ENCODE measurements at places on chromosomes 4 and X.

- no peak for DNase-seq
Observed at GRCh38 chr4:46316215-46316614, 73.7 kb downstream of the GABRA2 start.

DNA sequence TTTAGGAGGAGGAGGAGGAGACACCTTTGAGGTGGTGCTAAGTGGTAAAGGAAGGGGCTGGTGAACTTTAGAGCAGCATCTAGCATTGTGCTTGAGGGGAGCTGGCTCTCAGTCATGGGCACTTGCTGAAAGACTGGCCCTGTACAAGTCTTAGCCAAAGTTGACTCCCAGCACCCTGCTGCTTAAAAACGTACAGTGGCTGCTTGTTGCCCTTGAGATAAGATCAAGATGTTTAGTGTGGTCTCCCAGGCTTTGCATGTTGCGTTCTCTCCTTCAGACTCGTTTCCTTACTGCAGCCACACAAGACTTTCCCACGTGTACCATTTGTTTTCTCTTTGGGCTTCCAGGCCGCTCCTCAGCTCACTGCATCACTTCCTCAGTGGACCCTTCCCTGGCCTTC lies 1.8 kb downstream of the MED28 start:
- no peak for DNase-seq

DNA sequence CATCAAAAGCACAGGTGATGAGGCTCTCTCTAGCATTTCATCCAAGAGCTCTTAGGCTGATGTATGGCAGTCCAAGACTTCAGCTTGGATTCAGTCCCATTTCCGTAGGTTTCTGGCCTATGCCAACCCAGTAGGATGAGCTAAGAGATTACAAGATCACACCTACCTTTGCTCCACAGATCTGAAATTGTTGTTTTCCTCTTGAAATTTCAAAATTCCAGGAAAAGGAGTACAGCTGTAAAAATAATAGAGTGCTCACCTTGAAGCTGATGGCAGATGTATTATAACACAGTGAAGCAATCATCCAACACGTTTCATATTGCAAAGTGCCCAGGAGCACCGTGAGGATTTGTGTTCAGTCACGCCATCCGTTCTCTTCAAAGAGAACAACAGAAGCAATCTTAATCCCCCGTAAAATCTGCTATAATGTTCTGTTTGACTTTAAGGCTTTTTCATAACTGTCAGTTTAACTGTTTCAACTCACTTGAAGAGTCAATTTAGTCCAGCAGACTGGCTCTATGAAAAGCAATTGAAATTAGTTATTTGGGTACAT lies 137.5 kb downstream of the CPE start:
- no peak for DNase-seq

- peak; percentile 14 for DNase-seq
Observed at GRCh38 chrX:40418813-40419195, 162.0 kb upstream of the ATP6AP2 start.

GRCh38 chr4:147761218-147761883 lies 29.5 kb downstream of the ARHGAP10 start:
- DNase-seq = no peak

GRCh38 chr4:5152521-5152920 lies 101.2 kb downstream of the STK32B start:
- no peak for DNase-seq

DNA sequence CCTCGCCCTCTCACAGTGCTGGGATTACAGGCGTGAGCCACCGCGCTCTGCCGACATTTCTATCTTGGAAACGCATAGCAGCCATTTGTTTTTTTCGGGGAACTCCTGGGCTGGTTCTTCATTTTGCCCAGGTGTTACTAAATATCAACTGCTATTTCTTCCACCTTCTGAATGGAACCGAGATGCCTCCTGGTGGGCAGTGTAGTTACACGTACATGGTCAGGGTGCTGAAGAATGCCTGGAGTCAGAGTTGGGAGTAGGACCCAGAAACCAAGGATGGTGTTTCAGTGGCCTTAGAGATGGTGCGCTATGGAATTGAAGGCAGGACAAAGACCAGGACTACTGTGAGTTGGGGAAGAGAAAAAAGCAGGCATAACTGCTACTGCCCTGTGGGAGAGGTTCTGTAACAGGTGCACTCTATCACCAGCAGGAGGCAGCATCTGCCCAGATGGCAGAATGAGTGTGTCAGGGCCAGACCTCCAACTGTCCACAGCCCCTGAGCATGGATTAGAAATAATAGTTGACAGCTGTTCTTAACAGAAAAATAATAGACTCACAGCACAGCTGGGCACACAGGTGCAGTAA lies 81.7 kb downstream of the ZC4H2 start:
- DNase-seq = peak; percentile 34

Data from CD4-positive, alpha-beta T cell treated with Interleukin-21 for 1 hour (primary cell).